ENCODE measurements at places on chromosomes 2 and 18.

DNA sequence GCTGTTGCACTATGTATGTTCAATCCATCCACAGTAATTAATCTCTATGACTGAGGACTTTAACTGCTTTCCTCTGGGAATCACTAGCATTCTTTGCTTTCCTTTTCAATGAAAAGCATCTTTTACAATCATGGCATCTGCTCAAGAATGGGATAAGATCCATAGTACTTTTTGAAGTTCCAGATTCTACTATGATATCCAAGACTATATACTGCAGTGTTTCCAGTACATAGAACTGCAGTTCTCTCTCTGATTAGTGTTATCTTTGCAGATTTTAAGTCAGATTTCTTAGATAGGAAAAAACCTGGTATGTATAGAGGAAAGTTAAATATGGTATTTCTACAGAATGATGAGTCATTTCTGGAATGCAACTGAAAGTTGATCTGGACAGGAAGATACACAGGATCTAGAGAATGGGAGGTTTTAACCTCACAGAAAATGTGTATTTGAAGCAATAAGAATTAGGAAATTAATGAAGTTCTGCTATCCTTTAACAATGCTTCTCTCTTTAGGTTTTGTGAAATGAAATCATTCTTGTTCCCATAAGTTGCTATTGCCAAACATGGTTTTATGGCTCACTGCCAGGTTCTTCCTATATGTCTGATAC lies 670.7 kb downstream of the ERBB4 start:
- DNase-seq: peak; percentile 18

GRCh38 chr2:71544919-71545571 lies 91.7 kb downstream of the DYSF start:
- no peak for DNase-seq

DNA sequence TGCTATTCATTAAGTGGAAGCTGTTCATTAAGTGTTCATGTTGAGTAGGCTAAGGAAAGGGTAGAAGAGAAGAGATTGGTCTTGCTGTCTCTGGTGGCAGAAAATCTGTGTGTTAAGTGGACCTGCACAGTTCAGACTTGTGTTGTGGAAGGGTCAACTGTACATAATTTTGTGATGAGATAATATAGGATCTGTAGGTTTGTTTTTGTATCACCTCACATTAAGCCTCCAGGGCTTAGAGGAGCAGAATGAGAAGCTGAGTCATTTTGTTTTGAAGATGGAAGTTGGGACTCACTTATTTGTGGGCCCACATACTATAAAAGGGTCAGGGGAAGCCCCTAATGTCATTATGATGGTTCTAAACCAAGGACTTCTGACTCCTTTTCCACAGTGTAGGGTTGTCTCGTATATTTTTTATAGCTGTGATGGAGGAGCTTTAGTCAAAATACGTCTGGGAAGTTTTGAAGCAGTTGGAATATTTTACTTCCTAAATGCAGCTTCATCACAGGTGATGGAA lies 18.2 kb downstream of the PMS1 start:
- DNase-seq: no peak

- DNase-seq: no peak
Measured at GRCh38 chr2:59851836-59852475, 701.5 kb downstream of the BCL11A start.

DNA sequence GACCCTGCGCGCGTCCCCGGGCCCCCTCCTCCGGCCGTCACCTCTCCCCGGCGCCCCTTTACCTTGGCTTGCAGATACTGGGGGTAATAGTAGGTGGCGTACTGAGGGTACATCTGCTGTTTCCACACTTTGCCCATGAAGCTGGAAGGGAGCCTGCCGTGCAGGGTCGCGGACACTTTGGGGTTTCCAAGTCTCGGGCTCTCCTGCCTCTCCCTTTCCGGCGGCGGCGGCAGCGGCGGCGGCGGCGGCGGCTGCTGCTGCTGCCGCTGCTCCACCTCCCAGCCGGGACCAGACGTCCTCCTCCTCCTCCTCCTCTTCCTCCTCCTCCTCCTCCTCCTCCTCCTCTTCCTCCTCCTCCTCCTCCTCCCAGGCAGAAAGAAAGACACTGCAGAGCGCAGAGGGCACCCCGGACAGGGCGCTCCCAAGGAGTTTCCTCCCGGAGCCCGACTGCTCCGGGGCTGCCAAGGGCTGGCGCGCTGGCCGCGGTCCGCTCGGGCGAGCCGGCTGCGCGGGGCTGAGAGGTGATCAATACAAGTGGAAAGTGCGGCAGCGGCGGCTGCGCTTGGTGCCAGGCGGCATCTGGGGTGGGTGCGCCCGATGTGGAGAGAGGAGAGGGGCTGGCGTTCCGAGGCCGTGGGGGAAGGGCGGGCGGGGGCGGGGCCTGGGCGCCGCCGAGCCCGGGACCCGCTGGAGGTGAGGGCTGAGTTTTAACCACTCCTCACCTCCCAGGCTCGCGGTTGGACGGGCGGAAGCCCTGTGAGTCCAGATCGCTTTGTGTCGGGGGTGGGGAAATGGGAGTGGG lies at the start of gene RBMS1:
Gene RBMS1, minus strand, starts transcription at position 581 of the 802 bp plus-strand sequence. Its CDS starts 444 bp downstream, at position 137.
- peak; percentile 18 for DNase-seq

- DNase-seq: peak; percentile 45
Measured at GRCh38 chr2:191521608-191522208, 156.2 kb upstream of the NABP1 start.

- DNase-seq: no peak
Measured at GRCh38 chr2:68745006-68745405, 10.4 kb downstream of the ARHGAP25 start.

- no peak for DNase-seq
Measured at GRCh38 chr2:47309952-47310800, 92.8 kb upstream of the MSH2 start.
